Aortic smooth muscle cell (primary cell): ENCODE measurements at places on chromosomes 12 and 14. TPM values are rescaled to one million over a fixed set of nuclear protein-coding genes. Genes with fewer than 3 reads are reported as not detected.

The KCNH3 gene
- total RNA-seq: under 0.01 and 0.06 TPM in 2 replicates

The SRRM4 gene
- not detected in 2 replicates for total RNA-seq

The REP15 gene
- 1.3 and 2.7 TPM in 2 replicates for total RNA-seq

The ZDHHC22 gene
- total RNA-seq: not detected in 2 replicates

The PDZRN4 gene
- under 0.01 and 0.12 TPM in 2 replicates for total RNA-seq
